ENCODE measurements at places on chromosomes 4 and X.

DNA sequence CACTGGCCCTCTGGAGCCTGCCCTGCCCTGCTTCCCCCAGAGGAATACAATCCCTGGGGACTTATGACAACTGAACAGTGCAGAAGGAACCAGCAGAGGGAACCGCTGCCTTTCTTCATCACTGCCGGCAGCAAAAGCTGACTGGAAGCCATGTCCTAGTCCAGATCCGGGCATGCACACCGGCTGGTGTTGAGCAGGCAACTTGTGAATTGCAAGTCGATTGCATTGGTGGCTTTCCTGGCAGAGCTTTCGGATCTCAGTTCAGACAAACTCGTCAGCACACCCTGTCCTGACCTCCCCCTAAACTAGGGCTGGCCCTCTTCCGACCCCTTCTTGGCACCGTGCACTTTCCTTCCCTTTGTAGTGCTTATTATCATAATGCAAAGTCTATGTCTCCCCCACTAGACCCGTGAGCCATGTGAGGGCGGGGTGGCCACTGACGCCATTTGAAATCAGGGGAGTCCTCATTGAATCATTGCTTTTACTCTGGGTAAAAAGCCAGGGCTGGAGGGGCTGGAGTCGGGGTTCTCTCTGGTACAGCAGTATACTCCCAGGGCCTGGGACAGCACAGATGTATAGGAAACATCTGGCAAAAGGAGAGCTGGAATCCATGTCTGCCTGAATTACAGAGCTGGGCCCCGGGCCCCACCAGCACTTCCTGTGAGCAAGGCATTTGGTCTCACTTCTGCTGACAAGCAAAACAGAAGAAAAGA lies 1.8 kb downstream of the ARHGAP4 start:
- no peak for DNase-seq

- peak; percentile 14 for DNase-seq
Measured at GRCh38 chr4:88002786-88003185, 4.6 kb upstream of the PKD2 start.

GRCh38 chr4:14908635-14909034 lies 93.6 kb upstream of the CPEB2 start:
- DNase-seq: no peak

DNA sequence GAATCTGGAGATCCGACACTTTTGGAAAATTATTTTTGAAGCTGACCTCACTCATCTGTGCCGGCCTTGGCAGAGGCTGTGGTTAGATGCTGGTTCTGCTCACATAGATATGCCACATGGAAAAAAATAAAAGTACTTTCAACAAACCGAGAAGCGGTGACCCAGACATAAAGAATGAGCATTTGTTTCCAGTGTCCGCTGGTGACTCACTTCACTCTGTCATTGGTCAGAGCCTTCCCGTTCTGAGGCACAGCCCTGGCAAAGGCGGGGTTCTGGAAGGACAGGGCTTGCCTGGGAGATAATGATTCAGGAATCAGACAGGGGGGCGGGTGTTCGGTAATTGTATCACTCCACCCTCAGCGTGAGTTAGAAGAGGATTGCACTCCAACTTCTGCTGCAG lies 172.4 kb upstream of the MXRA5 start:
- peak; percentile 94 for DNase-seq

GRCh38 chrX:47384502-47384901 lies 14.1 kb downstream of the ZNF157 start:
- no peak for DNase-seq

DNA sequence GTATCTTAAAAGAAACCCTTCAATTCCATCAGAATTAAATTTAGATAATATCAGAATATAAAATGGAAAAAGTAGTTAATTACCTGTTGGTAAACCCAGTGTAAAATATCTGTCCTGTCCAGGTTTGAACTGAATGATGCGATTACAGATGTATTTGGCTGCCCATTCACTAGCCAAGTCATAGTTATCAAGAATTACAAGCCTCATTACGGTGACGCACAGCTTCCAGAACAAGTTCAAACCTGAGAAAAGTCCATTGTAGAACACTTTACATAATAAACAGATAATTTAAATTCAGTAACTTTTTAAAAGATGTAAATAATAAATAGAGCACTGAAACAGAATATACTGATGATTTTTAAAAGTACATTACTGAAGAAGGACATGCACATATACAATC lies 4.4 kb downstream of the GNPDA2 start:
- no peak for DNase-seq

DNA sequence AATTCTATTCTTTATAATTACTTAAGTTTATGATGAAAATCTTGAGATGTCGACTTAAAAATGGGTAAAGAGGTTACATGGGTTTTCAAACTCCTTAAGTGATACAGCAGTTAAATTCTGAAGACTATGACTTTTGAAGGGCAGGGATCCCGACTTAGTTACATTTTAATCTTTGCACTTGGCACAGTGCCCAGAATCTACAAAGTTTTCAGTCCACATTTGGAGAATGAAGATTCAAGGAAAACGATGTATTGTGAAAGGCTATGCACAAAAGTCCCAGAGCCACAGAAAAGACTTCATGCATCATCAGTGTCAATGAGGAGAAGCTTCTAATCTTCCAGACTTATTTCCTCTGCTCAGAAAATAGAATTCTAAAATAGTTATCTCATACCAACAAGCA lies 36.3 kb upstream of the GRPR start:
- DNase-seq: no peak

DNA sequence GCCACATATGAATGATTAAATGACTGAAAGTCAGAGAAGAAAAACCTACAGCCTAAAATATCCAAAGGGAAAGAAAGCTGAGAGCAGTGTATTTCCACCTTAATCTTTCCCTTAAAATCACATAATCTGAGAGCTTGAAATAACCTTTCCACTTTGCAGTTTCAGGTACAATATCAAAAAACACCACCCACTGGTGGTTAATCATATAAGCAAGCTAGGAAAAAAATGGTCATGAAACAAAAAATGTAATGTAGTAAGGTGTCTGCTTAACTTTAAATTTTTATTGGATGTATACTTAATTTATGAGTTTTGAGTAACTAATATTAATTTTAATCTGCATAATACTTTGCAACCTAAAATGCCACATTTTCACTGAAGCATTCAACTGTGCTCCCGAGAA lies 3.2 kb downstream of the PRDM5 start:
- DNase-seq: no peak

All from stromal cell of bone marrow (primary cell).